ENCODE measurements at places on chromosomes 3 and 15. TPM values are rescaled to one million over a fixed set of nuclear protein-coding genes. Genes with fewer than 3 reads are reported as not detected.

- no peak for DNase-seq
Observed at GRCh38 chr15:68432441-68433064, 590 bp upstream of the ITGA11 start.

DNA sequence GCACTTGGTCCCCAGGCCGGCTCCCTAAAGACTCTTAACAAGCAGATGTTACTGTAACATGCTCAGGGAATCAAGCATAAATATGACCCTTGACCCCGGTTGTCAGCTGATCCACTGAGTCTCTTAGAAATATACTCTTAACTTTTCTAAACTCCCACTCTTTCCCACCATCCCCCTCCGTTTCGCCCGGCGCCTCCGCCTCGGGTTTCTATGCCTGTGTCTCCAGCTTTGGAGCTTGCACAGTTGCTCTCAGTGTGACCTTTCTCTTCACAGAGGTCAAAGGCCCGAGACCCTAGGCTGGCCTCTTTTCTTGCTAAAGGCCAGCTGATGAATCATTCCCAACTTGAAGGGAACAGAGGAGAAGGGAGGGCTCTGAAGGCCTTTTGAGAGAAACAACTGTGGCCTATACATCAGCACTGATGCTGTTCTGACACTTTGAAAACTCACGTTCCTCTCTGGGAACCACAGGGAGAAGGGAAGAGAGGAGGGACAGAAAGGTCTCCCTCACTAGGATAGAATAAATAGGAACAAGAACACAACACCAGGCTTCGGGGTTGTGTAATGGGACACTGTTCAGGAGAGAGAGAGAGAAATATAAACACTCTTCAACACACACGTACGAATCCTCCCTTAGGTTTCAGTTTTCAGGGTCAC lies 484.5 kb upstream of the NR2F2 start:
- no peak for DNase-seq

GRCh38 chr3:97821287-97821773 lies 481 bp upstream of the CRYBG3 start:
- DNase-seq, result no peak

GRCh38 chr3:1600206-1600605 lies 498.5 kb upstream of the CNTN4 start:
- DNase-seq, result no peak

PGBD4 gene
- 3.4 TPM for total RNA-seq

DGKG gene
- total RNA-seq, result 0.05 TPM

NRROS gene
- 51.4 TPM for total RNA-seq
